ENCODE measurements at places on chromosomes 4 and X.

DNA sequence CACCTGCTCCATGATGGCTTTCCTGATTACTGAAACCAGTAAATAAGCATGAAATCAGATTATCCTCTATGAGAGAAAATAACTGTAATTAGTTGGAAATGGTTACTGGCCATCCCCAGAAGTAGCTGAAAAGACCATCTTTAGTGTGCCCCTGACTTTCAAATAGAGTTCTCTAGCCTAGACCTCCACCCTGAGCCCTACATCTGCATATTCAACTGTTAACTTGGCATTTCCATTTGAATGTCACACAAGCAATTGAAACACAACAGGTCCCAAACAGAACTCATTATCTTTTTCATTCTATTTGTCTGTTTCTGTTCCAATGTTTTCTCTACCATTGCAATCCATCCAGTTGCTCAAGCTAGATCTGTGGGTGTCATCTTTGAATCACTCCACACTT lies 952.3 kb downstream of the RPA4 start:
- no peak for DNase-seq

DNA sequence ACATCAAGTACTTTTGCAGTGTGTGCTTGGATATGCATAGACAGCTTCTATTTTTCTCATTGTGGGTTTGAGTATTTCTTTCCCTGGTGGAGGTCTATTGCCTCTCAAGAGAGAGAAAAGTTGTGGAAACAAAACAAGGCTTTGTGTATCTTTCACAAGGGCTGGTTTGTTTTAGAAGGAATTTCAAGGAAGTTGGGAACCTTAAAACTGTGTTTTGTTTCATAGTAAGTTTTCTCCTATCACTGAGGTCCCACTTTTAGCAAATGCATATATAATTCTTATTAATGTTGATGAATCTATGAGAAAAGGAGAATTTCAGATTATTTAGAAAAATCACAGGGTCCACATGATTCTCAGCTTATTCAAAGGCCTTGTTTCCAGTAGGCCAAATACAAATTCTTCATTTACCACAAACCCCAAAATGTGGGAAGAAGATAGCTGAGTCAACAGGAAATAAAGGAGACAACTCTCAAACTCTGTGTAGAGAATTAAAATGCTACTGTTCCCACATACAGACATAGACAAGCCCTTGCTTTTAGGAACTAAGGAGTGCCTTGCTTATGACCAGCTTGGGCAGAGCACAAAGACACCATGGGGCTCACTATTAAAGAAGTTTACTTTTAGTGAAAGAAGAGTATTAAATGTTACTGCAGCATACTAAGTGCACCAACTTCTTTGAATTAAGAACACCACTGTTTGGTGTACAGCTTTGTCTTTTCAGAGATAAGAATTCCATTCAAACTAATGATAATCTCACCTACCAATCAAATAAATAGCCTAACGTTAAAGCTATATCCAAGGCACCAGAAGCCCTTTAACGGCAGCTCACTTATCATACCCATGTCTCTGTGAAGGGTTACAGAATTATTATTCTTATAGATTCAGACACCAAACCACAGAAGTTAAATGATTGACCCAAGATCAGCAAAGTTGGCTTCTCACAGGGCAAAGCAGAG lies 177.4 kb upstream of the LEF1 start:
- no peak for DNase-seq

DNA sequence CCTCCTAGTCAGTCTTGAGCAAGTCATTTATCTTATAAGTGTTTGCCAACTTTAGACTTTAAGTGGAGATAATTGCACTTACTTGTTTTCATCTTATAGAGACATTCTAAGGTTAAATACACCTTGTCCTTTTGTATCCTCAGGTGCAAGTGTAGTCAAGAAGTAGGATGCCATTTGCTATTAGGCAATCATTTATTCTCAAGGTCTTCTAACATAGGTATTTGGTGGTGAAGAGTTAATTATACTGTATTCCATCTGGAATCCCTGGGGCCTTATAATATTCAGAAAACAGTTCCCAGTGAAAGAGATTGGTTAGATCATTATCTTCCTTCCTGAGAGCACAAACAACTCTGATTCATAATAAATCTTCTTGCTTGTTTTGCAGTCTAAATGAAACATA lies 23.7 kb downstream of the SULT1E1 start:
- DNase-seq, result no peak

DNA sequence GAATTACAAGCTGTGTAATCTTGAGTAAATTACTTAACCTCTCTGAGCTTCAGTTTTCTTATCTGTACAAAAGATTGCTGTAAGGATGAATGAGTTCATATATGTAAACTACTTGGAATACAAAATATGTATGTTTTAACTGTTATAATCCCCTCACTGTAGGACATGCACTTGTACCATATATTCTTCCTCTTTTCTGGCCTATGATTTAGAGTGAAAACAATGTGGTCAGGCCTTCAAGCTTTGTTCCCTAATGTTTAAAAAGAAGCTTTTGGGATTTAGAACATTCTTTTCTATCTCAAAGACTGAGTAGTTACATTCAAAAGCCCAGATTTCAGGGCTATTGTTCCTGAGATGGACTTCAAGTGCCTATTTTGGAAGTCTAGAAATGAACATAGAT lies 26.7 kb upstream of the GPRIN3 start:
- no peak for DNase-seq

- no peak for DNase-seq
These were observed 68.5 kb downstream of the CEP44 start for GRCh38 chr4:174352061-174352819.
